ENCODE measurements at places on chromosomes 12 and 14.

DNA sequence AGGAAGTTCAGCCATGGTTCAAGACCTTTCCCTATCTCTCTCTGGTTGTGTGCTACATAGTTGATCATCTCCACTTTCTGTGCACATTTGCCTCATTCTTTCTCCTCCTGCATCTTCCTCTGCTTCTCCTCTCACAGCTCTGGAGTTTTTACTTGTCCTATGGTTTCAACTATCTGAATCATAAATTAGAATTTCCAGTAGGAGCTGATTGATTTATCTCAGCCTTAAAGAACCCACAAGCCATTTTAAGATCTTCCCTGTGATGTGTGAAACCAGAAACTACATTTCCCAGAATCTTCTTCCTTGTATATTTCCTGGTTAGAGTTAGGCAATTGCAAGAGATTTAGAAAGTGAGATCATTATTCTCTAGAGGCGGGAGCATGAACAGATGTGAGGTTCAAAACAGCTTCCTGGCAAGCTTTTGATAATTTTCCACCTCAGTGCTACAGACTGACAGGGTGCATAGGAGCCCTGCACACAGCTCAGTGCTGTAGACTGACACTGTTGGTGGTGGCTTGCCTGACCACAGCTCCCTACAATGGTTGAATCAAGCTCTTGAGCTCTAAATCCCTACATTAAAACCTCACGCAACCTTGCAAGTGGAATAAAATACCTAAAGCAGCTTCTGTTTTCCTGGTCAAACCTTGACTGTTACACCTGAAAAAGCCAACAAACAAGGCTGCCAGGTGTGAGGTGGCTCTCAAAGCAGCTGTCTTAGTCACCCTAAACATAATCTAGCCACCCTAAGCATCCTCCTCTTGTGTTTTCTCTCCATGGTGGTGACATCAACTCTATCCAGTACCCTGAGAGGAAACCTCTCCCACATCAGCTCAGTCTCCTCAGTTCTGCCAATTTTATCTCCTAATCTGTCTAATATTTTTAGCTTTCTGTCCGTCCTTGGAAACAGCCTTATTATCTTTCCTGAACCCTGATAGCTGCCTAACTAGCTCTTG lies 21.5 kb upstream of the IFNG start:
- DNase-seq = no peak

DNA sequence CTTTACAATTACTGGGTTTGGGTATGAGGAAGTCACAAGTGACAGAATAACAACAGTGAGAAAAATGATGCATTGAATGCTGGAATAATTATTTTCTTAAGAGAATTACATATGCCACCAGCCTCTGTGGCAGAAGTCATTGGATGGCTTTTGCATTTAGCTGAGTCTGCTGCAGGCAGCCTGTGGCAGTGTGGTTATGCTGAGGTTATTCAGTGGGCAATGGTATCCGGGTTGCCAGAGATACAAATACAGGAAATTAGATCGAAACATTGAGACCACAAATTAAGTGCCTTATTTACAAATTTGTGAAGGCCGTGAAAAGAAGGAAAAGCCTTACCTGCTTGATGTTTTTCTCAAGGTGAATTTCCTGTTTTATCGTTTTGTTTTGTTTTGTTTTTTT lies 1050.0 kb downstream of the GALC start:
- no peak for DNase-seq

GRCh38 chr14:69712599-69713088 lies 54.3 kb upstream of the SRSF5 start:
- peak; percentile 52 for DNase-seq

DNA sequence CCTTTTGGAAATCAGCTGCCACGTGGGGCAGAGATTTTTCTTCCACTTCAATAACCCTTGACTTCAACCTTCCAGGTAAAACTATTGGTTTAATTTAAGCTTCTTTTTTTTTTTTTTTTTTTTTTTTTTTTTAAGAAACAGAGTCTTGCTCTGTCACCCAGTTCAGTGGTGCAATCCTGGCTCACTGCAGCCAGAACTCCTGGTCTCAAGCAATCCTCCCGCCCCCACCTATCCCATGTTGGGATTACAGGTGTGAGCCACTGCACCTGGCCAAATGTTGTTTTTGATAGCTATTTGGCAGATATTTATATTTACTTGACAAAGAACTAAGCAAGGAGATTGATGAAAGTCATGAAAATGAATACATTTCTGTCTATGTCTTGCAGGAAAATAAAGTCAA lies 65.1 kb downstream of the SINHCAF start:
- DNase-seq = no peak

Measured in dermis blood vessel endothelial cell (primary cell).